ENCODE measurements at places on chromosomes 7 and 10.

GRCh38 chr7:128383776-128384175, 22.3 kb upstream of the PRRT4 start:
- no peak for DNase-seq

DNA sequence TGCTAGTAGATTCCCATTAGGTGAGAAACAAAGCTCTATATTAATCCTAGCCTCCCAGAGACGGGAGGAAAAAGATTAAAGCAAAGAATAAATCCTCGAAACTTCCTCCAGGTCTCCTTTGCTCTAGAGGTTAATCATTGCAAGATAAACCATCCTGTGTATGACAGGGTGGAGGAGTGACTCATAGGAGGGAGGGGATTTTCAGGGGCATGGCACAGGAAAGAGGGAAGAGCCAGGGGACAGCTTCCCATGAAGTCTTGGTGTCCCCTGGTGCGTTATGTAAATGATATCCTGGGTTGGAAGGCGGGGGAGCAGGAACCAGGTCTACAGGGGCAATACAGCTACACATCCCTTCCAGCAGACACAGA, 780 bp downstream of the CYP3A5 start:
- DNase-seq = no peak

DNA sequence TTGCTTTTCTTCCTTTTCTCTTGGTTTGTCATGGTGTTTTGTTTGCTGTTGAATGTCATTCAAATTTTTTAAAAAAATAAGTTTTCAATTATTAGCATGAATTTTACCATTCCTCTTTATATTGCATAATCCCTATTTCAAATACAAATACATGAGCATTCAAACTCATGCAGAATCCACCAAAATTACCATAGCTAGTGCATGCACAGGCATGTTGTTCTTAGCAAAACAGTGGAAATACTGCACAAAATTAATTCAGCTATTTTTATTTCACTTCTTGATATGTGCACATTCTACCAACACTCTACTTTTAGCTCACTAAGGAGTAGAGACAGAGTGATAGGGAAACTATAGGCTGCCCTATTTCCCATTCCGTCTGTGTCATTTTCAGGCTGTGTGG, 670.1 kb upstream of the LRRN3 start:
- DNase-seq = no peak

DNA sequence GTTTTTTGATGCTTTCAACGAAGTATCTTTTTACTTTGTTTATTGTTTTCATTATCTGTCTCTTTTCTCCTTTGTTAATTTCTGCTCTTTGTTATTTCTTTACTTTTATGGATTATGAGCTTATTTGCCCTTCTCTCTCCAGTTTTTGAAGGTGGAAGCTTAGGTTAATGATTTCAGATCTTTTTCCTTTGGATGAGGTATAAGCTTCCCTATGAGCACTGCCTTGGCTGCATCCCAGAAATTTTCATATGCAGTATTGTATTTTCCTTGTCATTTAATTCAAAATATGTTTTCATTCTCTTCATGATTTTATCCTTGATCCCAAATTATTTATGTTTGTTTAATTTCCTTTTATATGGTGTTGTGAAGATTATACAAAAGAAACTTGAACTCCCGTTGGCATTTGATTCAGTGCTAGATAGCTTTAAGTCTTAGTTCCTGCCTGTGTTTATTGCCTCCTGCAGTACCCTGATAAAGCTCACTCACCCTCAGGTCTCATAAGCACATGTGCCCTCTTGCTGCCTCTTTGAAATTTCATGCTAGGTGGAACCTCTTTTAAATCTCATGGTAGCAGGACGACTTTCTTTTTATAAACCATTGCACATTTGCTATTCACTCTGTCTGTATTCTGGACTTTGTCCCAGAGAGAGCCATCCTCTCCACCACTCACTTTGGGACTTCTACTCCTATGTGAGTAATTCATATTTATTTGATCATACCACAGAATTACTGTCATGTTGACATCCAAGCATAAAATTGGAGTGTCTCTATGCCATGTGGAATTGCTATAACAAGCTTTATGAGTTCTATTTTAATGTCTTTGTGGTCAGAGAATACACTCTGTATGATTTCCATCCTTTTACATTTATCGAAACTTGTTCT, 23.0 kb upstream of the CEP41 start:
- no peak for DNase-seq

- no peak for DNase-seq
Measured at GRCh38 chr10:35501923-35502322, 103.2 kb upstream of the GJD4 start.

DNA sequence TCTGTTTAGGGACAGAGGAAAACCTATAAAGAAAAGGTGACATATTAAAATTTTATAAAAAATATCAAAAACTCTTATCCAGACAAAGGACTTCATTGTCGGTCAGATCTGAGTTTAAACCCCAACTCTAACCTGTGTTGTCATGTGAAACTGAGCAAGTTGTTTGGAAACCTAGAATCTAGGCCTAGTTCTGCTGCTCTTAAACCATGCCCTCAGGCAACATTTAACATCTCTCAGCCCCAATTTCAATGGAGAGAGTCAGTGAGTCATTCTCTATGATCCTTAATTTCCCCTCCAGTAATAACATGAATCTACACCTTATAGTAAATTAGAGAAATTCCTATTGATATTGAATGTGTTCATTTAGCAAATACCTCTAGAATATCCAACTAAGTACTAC, 192.3 kb downstream of the IMMP2L start:
- no peak for DNase-seq

- no peak for DNase-seq
Measured at GRCh38 chr10:96721207-96721572, 876 bp upstream of the PIK3AP1 start.

Data from endothelial cell (in vitro differentiated cells).